HCT116 (cell line): ENCODE measurements at places on chromosomes 12 and 14. TPM values are rescaled to one million over a fixed set of nuclear protein-coding genes. Genes with fewer than 3 reads are reported as not detected.
A peak's percentile ranks its signal among the peaks of the same experiment; 100 is the strongest.

DNA sequence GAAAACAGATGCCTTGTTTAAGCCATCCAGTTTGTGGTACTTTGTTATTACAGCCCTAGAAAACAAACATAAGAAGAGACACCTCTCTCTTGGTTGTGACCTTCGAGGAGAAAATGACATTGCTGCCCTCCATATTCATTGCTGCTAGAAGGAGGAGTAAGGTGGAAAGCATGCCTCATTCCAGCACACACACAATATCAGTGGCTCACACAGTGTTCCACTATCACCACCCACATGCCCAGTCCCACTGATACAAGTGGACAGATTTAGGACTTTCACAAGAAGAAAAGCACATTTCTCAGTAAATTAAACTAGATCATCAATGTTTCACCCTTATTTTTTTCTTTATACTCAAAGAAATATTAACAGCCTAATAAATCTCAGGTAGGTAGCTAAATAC is 143.6 kb downstream of the PHLDA1 start:
- H3K4me3 ChIP-seq: no peak overlapping the region
- H3K36me3 ChIP-seq: no peaks in the 10 kb centered on the region
- H3K27ac ChIP-seq: peak overlapping the region; percentile 94
- no peaks in the 10 kb centered on the region for H3K27me3 ChIP-seq
- peaks cover 79% of the 10 kb centered on the region for H3K4me1 ChIP-seq

DNA sequence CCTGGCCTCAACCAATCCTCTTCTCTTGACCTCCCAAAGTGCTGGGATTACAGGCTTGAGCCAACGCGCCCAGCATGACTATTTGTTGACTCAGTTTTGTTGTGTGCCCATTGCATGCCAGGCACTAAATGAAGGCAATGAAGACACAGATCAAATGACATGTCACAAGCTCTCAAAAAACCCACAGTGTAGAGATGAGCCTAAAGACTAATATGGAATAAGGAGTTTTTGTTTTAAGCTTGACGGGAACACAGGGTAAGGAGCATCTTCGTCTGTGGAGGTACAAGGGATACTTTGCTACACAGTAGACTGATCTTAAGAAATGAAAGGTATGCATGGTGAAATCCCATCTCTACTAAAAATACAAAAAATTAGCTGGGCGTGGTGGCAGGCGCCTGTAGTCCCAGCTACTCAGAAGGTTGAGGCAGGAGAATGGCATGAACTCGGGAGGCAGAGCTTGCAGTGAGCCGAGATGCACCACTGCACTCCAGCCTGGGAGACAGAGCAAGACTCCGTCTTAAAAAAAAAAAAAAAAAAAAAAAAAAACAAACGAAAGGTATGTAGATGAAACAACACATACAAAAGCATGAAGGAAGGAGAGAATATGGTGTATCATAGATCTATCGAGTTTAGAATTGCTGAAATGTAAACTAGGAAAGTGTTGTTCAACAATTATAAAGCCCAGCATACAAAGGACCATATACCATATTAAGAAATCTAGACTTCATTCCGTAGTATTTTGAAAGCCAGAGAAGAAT is 122.1 kb upstream of the PTPRB start:
- peaks cover 8% of the 10 kb centered on the region for H3K4me1 ChIP-seq
- no peak overlapping the region for H3K4me3 ChIP-seq
- DNase-seq: no peak
- no peak overlapping the region for H3K27ac ChIP-seq

- H3K36me3 ChIP-seq: no peaks in the 10 kb centered on the region
- peak; percentile 47 for DNase-seq
- peaks cover 48% of the 10 kb centered on the region for H3K4me1 ChIP-seq
- no peaks in the 10 kb centered on the region for H3K27me3 ChIP-seq
- H3K27ac ChIP-seq: peak overlapping the region; percentile 48; the same call in 1 of the 2 replicates
- no peak overlapping the region; the same call in 1 of the 2 replicates for H3K4me3 ChIP-seq
Observed at GRCh38 chr12:13135371-13136178, 32.1 kb upstream of the GSG1 start.

DNA sequence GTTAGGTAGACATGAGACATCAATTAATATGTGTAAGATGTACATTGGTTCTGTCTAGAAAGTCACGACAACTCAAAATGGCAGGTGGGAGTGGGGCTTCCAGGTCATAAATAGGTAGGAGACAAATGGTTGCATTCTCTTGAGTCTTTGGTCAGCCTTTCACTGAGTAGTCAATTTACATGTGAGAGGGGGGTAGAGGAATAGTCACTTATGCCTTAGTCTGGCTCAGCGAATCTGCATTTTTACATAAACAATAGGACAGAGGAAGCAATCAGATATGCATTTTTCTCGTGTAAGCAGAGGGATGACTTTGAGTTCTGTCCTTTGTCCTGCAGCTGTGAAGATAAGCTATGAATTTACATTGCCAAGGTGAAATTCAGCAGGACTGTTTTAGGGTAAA is 27.8 kb upstream of the UNC79 start:
- H3K4me3 ChIP-seq: no peak overlapping the region
- H3K27ac ChIP-seq: no peak overlapping the region
- DNase-seq: no peak
- H3K4me1 ChIP-seq: no peaks in the 10 kb centered on the region
- H3K36me3 ChIP-seq: no peaks in the 10 kb centered on the region
- peaks cover 10% of the 10 kb centered on the region; the same call in 1 of the 2 replicates for H3K27me3 ChIP-seq

DNA sequence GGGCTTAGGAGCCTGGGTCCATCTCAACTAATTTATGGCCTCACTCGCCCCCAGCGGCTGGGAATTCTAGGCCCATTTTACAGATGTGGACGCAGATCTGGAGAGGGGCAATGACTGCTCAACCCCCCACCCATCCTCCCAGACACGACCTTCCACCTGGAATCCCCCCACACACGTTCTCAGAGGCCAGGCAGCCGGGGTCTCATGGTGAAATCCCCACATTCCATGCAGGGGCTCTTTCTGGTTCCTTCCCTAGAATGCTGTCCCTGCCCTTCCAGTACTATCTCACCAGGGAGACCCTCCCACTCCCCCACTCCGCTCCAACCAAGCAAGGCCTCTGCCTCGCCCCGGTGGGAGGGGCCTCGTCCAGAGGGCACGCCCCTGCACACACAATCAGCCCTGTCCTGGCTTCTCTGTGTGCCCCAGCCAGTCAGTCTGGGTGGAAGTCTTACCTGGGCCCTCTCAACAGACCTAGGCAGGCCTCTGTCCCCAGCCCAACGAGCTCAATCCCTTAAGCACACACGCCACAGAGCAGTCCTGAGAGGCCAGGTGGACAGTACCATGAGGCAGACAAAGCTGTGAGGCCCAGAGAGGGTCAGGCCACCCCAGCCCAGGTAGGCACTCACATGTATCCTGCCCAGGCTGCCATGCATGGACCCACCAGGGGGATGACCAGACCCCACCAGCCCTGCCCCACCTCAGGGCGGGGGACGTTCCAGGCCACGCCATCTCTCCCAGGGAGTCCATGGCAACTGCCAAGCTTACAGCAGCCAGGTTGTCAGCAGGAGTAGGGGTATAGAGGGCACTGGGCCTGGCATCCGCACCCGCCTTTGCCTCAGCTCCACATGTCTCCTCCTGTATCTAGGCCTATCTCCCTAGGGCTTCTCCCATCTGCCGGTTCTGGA is 1.3 kb upstream of the ANKRD9 start:
- H3K27ac ChIP-seq: peak overlapping the region; percentile 69; the same call in 1 of the 2 replicates
- H3K27me3 ChIP-seq: no peaks in the 10 kb centered on the region
- H3K4me3 ChIP-seq: peak overlapping the region; percentile 64
- no peak for DNase-seq

The DTX1 gene
- not detected for total RNA-seq

The SERPINA3 gene
- 4.3 TPM for total RNA-seq

GRCh38 chr14:81401420-81402122 is 1.4 kb upstream of the STON2 start:
- no peaks in the 10 kb centered on the region for H3K36me3 ChIP-seq
- H3K27ac ChIP-seq: no peak overlapping the region
- peak; percentile 47 for DNase-seq
- peaks cover 18% of the 10 kb centered on the region for H3K4me1 ChIP-seq
- no peak overlapping the region for H3K4me3 ChIP-seq

The CD69 gene
- not detected for total RNA-seq

The MEG3 gene
- total RNA-seq: 2.5 TPM

GRCh38 chr12:47602949-47603558 is 102.8 kb downstream of the RPAP3 start:
- DNase-seq: no peak
- no peaks in the 10 kb centered on the region for H3K36me3 ChIP-seq
- no peaks in the 10 kb centered on the region for H3K27me3 ChIP-seq
- no peak overlapping the region for H3K27ac ChIP-seq
- H3K4me3 ChIP-seq: no peak overlapping the region
- H3K4me1 ChIP-seq: no peaks in the 10 kb centered on the region

DNA sequence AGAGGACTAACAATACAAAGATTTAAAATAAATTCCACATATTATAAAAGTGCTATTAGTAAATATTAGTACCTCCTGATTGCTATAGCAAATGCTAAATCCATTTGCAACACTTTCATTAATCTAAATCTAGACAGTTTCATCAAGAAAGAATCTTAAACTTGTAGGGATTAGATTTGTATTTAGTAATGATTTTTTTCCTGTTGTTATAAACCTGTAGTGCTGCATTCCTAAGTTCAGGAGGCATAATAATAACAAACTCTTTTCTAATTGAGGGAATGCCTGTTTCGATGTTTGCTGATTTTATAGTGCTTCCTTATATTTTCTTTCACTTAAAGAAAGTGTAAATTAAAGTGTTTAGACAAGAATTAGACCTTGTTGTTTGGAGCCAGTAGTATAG is 166.1 kb downstream of the FOXA1 start:
- no peak overlapping the region for H3K4me3 ChIP-seq
- H3K27ac ChIP-seq: no peak overlapping the region
- no peaks in the 10 kb centered on the region for H3K4me1 ChIP-seq
- no peaks in the 10 kb centered on the region for H3K27me3 ChIP-seq

DNA sequence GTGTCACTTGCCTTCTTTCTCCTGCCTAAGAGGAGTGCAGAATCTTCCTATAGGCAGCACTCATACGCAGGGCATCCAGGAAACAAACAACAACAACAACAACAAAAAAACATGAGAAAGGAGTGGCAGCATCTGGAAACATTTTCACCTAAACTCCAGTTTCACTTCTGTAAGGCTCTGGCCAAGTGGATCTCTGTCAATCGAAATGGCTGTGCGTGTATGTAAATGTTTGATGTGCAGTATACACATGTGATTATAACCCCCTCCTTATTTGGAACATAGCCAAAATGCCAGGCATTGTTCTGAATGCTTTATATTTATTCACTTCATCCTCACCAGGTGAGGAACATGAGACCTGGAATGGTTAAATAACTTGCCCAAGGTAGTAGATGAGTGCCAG is 76.8 kb downstream of the COX16 start:
- H3K36me3 ChIP-seq: no peaks in the 10 kb centered on the region
- H3K4me3 ChIP-seq: no peak overlapping the region
- H3K27ac ChIP-seq: no peak overlapping the region
- H3K27me3 ChIP-seq: peaks cover 15% of the 10 kb centered on the region; the same call in 1 of the 2 replicates

DNA sequence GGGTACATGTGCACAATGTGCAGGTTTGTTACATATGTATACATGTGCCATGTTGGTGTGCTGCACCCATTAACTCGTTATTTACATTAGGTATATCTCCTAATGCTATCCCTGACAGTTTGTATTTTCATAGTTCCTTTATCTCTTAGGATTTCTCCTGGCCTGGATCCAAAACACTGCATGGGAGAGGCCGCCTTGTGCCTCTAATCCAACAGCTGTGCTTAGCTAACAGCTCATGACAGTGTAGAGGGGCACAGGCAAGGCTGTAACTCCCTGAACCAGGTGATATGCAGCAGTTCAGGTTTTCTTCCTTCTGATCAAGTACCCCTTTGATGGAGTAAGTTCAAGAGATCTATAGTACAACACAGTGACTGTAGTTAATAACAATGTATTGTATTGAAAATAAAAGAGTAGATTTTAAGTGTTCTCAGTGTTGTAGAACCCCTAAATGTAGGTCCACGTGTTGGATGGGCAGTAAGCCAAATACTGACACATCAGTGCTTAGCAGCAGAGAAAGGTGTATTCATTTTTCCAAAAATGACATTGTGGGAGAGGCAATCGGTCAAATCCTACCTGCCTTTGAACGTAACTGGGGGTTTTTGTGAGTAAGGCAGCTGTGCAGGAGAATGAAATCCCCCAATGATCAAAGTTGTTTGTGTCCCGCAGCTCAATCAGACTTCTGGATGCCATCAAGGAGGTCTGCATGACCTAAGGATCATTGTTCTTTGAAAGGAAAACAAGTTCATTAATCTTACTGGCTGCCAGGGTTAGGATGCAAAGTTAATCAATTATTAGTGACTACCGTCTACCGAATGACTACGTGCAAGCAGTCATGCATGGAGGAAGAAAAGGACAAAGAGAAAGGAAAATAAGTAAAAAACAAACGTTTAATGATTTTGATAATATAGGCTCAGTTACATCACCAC is 89.3 kb upstream of the FGD4 start:
- peaks cover 2% of the 10 kb centered on the region; the same call in 1 of the 2 replicates for H3K36me3 ChIP-seq
- no peak overlapping the region for H3K4me3 ChIP-seq
- no peaks in the 10 kb centered on the region for H3K27me3 ChIP-seq
- no peak overlapping the region for H3K27ac ChIP-seq
- no peaks in the 10 kb centered on the region for H3K4me1 ChIP-seq

- DNase-seq: peak; percentile 7
- no peak overlapping the region for H3K4me3 ChIP-seq
- H3K27ac ChIP-seq: no peak overlapping the region
Observed at GRCh38 chr12:76820888-76821482, 57.1 kb downstream of the ZDHHC17 start.

The CIPC gene
- 20.6 TPM for total RNA-seq

GRCh38 chr12:123284669-123285068 is 13.0 kb upstream of the CDK2AP1 start:
- no peak for DNase-seq
- H3K36me3 ChIP-seq: 0 out of 2 replicates have a peak, but pooled peaks cover 6% of the 10 kb centered on the region
- H3K4me1 ChIP-seq: no peaks in the 10 kb centered on the region
- H3K4me3 ChIP-seq: no peak overlapping the region
- no peaks in the 10 kb centered on the region for H3K27me3 ChIP-seq

DNA sequence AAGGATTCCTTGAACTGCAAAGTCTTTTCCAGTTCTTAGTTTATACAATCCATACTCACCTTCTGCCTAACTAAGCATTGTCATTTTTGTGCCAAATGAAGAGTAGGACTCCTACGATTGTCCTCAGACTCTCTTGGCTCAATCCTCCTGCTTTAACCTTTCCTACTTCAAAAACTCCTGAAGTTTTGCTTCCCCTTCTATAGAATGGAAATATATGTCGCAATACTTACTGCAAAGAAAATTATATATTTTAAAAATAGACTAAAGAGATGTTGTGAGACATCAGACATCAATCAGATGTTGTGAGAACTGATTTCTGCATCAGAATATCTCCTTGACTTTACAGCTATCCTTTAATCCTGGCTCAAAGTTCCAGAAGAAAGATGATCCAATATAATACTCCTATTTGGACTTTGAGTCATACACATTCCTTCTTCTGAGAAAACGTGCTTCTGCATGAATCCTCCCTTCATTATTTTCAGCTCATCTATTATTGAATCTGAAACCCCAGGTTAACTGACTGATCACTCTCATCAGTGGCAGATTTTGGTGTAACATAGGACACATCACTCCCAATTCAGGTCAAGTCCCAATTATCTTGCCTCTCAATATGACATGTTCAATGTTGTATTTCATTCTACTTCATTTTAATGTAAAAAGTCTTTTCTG is 48.8 kb downstream of the A2M start:
- peaks cover 8% of the 10 kb centered on the region; the same call in 1 of the 2 replicates for H3K4me1 ChIP-seq
- no peak overlapping the region for H3K4me3 ChIP-seq
- H3K36me3 ChIP-seq: no peaks in the 10 kb centered on the region
- no peaks in the 10 kb centered on the region for H3K27me3 ChIP-seq
- no peak overlapping the region for H3K27ac ChIP-seq

The IQSEC3 gene
- total RNA-seq: not detected
